ENCODE measurements at places on chromosomes 12 and 14.

GRCh38 chr14:100644784-100645183 is 57.6 kb upstream of the BEGAIN start:
- DNase-seq = no peak

DNA sequence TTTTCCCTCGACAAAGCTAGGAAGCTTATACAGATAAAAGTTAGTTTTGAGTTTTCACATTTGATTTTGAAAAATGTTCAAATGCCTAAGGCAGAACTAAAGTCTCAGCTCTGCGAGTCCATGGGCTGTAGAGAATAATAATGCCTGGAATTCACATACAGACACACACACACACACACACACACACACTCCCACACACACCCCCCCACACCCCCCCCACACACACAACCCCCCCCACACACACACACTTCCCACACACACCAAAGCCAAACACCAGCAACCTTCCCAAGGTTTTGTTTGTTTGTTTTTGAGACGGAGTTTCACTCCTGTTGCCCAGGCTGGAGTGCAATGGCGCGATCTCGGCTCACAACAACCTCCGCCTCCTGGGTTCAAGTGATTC is 62.8 kb upstream of the EIF5 start:
- no peak for DNase-seq

DNA sequence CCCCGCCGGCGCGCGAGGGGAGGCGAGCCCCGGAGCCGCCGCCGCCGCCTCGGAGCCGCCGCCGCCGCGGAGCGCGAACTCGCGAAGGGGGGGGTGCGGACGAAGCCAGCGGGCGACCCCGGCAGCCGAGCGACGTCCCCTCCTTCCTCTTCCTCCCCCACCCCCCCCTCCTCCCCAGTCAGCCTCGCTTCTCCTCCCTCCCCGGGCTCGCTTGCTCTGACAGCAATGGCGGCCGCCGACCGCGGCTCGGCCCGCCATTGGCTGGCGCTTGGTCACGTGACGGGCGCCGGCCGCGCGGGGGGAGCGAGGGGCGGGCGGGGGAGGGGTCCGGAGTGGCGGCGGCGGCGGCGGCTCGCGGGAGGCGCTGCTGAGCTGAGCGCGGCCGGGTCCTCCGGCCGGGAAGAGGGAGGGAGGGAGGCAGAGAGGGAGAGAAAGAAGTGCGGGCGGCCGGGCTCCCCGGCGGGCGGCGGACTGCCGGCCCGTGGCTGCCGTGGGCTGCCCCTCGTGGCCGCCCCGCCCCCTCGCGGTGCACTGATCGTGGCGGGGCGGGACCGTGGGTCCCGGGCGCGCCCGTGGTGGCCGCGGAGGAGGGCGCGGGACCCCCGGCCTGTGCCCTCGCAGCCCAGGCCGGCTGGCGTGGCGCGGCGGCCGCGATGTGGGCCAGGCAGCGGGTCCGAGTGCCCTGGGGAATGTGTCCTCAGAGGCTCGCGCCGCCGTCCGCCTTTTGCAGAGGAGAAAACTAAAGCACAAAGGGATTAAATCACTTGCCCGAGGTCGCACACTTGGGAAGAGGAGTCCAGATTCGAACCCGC is at the start of gene MED13L:
Gene MED13L, minus strand, starts transcription at position 227 of the 812 bp plus-strand sequence. CDS start 562 bp downstream, outside the sequence.
- DNase-seq = peak; percentile 91

DNA sequence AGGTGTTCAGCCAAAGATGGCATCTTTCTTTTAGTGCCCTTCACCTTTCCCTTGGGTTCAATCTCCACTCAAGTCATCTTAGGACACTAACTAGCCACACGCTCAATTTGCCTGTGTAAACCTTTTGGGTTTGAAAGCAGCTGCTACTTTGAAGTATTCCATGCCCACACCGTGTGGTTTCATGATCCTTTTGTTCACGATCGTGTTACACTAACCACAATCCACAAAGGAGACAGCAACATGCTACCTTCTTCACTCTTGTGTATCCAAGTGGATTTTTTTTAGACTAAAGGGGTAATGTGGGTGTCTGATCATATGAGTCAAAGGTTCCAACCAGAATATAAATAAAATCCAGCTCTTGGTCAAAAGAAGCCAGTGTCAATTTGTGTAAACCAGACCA is 122.7 kb upstream of the FAR2 start:
- no peak for DNase-seq

DNA sequence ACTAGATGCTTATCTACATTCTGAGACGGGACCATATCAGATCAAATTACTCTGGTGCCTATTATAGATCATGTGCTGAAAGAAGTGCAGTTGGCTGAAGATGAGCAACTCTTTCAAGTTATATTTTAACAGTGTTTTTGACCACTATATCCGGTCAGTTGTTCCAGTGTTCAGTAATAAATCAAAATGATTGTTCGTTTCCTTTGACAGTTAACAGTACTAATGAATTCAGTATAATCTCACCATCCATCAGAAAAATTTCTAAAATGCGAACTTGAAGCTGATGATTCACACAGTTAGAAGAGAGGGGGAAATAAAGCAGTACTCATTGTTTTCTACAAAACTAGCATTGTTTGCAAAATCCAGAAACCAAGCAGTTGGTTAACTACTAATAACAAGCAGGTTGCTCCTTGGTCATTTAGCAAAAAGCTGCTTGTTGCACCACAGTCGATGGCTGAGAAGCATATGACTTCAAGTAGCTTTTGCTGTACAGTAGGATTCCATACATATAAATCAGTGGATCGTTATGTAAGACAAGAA is 2.3 kb downstream of the RPS6KA5 start:
- DNase-seq = no peak

GRCh38 chr12:124233846-124234640 is 60.9 kb upstream of the RFLNA start:
- no peak for DNase-seq

DNA sequence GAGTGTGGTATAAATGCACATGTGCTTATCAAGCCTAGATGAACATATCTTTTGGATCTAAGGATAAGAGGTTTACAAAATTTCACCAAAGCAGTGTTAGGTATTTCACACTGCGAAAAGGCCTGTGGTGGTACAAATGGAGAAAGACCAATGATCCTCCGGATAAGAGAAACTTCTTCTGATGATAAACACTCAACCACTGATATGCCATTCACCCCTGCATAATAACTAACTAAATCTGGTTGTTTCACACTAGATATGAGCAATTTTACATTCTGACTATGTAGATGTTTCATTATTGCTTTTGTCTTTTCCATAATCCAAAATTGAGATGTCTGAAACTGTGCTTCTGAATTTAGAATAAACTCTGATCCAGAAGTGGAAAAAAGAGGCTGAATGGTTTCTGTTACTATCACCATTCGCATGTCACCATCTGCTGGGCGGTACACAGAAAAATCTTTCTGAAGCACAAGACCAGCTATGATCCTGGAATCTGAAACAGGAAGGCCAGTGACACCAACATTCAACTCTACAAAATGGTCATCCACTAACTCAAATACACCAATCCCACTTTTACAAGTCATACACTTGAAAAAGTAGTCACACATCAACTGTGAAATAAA is 1.3 kb downstream of the BBS10 start:
- DNase-seq = no peak

DNA sequence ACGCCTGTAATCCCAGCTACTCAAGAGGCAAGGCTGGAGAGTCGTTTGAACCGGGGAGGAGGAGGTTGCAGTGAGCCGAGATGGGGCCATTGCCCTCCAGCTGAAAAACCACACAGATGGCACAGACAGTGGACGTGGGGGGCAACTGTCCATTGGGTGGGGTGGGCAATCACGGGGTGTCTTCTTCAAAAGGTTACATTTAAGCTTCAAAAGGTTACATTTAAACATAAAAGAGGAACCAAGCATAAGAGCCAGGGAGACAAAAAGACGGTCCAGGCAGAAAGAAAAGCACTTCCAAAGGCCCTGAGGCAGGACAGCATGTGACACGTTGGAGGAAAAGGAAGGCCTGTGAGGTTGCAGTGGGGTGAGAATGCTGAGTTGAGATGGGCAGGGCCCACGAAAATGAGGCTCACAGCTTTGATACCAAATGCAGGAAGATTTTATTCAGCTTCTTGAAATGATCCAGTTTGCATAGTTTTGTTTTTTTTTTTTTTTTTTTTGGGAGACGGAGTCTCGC is 10.7 kb downstream of the SCARB1 start:
- no peak for DNase-seq

- DNase-seq = no peak
Measured at GRCh38 chr14:47917344-47917954, 242.0 kb upstream of the MDGA2 start.

DNA sequence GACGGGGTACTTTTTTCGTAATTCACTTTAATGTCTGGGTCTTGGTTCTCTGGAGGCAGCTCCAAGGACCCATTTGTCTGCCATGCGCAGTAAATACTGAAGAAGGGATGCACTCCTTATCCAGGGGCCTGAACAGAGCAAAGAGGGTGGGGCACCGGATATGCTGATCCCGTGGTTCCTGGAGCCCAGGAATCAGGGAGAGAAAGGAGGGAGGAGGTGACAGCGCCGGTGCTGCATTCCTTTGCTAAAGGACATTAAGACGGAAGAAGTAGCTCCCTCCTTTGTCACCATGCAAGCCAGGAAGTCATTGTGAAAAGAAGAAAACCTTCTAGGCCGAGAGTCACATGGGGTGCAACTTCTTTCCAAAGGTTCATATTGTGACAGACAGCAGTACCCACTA is 1057.7 kb downstream of the VRK1 start:
- no peak for DNase-seq

DNA sequence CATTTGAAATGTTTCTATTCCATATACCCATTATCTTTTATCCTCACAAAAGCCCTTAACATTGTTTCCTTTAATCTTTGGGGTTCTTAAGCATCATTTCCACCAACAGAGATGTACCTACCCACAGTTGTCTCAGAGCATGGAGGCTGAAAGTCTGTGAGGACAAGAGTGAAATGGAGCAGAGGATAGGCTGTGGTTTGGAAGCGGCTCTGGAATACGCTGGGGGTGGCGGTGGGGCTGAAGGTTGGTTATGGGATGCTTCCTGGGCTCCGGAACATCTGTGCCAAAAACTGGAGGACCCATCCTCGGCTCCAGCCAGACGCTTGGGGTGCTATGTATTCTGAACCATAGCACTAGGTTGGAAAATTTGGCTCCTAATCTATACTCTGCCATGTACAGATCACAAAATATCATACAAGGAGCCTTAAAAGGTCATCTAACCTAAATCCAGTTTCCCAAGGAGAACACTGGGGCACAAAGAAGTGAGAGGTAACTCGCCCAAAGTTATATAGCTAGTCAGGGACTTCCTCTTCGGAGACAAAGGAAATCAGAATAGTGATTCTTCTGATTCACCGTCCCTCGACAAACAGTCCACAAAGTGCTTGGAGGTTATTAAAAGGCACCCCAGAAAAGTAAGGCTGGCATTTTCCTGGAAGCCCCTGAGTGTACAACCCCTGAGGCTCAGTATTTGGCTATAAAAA is 2.5 kb downstream of the PPP1R3E start:
- DNase-seq = no peak

DNA sequence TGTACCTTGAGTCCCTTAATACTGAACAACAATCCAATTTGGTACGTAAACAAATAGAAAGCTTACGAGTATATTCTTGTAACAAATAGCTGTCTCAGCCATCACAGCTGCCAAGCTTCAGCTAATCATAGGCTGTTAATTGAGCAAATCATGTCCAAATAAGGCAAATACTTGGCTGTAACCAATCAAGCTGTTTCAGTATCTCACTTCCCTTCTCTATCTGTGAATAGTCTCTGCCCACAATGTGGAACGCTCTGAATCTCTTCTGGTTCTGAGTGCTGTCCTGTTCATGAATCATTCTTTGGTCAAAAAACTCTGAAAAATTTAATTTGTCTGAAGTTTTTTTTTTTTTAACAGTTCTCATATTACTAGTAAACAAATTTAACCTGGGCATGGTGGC is 5.8 kb upstream of the NEMF start:
- no peak for DNase-seq

DNA sequence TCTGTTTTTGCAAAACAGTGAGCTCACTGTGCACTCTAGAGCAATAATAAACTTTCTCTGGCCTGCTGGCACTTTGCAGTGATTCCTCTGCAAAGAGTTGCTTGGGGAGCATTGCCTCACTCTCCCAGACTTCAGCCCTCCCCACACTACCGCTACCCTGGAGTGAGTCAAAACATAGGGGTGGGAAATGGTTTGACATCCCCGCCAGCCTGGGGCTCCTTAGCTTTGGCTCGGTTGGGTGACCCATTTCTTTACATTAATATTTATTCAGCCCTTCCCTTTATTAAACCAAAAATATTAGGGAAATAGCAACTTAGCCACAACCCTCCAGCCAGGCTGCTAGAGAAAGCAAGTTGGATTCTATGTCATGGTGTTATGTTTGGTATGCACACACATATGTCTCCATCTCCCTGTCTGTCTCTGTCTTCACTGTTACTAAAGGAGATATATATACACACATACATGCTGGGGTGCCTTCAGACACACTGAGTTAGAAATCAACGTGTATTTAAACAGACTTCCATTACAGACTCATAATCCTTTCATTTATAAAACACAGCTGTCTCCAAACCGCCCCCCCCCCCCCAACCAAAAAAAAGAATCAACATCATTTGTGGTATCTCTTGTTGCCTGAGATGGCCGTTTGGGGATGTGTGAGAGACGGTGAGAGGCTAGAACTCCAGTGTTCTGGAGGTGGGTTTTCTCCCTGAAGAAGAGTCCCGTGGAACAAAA is 3.4 kb upstream of the IRF2BPL start:
- DNase-seq = no peak

- no peak for DNase-seq
Measured at GRCh38 chr12:100995771-100996170, 201.2 kb downstream of the ANO4 start.
